ENCODE measurements at places on chromosomes 3 and 15.

GRCh38 chr3:145820170-145820569 lies 340.8 kb downstream of the PLOD2 start:
- no peak for DNase-seq

GRCh38 chr3:31536497-31536896 lies 3.8 kb downstream of the STT3B start:
- no peak for DNase-seq

- DNase-seq = no peak
Measured at GRCh38 chr3:119205685-119206084, 32.3 kb downstream of the UPK1B start.

- no peak for DNase-seq
Measured at GRCh38 chr15:76169018-76169417, 109.2 kb downstream of the TMEM266 start.

DNA sequence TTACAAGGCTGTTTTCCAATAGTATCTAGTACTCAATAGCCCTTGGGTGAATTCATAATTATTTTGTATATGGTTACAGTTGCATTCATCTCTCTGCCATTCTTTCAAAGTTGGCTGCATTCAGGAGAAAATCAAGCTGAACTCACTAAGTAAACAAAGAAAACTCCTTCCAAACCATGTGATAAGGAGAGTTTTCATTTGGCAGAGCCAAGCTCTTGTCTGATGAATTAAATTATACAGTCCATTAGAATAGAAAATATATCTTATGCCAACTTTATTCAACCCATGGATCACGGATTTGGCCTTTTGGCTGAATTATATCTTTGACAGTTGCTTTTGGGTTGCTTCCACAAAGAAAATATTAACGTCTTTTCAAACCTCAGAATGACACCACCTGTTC lies 272.3 kb upstream of the ROBO1 start:
- DNase-seq = no peak

DNA sequence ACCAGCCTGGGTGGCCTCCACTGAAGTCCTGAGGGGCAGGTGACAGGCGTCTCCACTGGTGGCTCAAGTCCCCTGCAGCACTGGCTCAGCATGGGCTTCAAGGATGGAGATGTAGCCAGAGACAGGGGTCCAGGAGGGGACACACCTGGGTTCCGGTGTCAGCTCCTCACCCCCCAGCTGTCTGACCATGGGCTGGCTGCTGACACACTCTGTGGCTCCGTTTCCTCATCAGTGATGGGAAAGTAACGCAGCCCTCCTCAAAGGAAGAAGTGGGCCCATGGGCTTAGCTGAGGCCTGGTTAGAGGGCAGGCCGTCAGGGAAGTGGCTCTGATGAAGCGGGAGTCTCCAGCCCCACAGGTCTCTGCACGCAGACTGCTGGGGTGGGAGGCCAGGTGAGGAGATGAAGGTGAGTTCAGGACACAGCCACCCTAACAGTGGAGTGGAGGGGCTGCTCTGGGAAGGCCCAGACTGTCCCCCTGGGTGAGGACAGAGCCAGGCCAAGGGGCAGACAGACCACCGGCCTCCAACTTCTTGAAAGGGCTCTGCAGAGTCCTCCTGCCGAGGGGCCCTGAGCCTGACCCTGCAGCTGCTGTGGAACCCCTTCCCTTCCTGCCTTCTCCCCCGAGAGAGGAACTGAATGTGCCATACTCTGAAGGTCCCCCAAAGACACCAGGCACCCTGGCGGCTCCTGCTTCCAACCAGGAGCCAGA lies 24.0 kb downstream of the PSTPIP1 start:
- no peak for DNase-seq

GRCh38 chr3:51982352-51982837 lies 940 bp upstream of the ACY1 start:
- peak; percentile 38 for DNase-seq

DNA sequence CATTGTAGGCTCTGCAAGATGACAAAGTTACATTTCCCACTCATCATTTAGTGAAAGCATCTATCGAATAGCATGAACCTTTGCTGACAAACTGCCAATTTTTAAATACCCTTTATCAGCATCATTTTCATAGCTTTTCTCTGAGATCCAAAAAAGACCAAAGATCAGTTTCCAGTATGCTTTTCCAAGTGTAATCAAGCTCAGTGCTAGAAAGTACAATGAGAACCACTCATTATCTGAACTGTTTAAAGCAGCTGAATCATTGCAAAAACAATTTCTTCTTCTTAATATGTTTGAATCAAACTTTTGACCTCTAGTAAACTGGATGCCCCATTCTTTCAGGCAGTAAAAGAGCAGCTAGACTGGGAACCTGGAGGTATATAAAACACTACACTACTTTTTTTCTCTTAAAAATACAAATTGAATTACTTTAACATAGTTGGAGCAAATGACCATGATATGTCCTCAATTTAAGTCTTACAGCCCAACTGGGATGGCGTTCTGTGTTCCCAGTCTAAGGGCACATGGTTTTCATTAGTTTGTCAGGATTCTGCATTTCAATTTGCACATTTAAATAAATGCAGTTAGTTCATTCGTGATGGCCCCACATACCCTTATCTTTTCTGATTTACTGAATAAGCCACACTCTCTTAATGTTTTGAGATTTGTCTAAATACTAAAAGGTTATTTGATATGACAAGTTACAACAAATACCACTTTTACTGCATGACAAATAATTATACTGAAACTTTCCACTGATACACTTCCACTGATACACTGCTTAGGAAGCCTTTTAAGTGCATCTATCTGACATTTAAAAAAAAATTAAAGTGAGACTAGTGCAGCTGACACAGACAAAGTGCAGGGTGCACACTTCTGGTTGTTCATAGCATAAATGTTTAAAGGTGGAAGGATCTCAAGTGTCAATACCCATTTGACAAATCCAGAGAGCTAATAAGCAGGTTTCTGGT lies 146.0 kb upstream of the FRMD4B start:
- DNase-seq = no peak

DNA sequence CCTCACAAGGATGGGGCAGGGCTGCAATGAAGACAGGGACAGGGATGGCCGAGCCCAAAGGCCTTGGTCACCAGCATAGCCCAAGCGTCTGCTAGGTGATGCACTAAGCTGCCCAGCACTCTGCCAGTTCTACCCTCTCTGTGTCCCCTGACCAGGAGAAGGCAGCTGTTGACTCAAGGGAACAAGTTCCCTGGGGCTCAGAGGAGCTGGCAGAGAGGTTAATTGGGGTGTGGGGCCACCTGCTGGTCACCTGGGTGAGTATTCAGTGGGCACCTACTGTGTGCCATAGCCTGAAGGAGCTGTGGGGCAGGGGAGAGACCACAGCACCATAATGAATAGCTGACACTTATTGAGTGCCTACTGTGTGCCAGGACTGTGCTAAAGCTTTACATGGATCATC lies 22.0 kb upstream of the DOCK3 start:
- DNase-seq = no peak

DNA sequence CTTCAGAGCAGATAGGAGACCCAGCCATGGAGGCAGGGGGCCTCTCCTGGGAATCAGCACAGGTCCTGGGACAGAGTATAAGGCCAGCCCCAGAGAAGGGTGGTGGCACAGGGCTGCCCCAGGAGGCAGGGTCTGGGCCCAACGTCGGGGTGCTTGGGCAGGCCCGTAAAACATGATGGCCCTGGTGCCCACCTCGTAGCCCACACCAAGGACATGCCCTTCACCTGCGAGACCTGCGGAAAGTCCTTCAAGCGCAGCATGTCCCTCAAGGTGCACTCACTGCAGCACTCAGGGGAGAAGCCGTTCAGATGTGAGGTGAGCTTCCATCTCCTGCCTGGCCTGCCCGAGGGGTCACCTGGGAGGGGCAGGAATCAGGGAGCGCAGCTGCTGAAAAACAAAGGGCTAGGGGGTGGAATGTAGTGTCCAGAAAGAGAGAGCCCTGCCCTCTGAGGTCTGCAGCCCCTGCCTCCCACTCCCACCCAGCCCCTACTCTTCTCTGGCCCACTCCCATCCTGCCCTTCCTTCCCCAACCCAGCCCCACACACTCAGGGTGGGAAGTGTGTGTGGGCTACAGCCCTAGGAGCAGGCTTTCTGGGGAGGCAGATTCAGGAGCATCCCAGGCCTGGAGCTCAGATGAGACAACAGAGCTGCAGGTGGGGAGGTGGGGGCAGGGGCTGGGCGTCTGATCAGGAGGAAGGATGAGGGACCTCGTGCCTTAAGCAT lies 9.5 kb downstream of the ZBTB47 start:
- DNase-seq = no peak

DNA sequence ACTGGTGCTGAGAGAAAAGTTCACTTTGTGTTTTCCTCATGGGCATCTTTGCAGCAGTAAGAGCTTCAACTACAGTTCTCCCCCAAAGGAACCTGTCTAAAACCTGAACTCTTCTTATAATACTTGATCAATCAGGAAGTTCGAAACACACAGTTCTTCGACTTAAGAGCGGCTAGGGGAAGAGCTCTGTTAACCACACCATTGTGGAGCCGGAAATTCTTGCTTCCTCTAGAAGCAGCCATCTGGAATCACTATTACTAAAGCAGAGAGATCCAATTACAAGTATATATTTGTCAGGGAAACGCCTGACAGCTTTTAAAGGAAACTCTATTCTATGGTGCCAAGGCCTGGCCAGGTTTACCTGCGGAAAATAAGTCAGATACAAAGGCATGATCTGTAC lies 337.3 kb upstream of the CBLB start:
- DNase-seq = no peak

DNA sequence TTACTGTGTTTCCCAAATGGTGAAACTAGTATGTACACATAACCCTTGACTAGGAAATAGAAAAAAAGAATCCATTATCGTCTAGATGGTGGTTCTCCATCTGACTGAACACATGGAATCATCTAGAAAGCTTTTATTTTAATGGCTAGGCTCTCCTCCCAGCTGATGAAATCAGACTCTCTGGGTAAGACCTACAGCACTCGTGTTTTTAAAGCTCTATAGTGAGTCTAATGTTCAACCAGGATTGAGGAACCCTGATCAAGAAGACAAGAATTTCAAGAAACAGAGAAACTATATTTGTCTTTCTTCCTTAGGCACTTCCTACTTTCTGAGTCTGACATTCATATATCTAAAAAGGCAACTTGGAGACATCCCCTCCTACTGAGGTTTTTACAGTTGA lies 118.8 kb downstream of the TMCO5A start:
- no peak for DNase-seq

DNA sequence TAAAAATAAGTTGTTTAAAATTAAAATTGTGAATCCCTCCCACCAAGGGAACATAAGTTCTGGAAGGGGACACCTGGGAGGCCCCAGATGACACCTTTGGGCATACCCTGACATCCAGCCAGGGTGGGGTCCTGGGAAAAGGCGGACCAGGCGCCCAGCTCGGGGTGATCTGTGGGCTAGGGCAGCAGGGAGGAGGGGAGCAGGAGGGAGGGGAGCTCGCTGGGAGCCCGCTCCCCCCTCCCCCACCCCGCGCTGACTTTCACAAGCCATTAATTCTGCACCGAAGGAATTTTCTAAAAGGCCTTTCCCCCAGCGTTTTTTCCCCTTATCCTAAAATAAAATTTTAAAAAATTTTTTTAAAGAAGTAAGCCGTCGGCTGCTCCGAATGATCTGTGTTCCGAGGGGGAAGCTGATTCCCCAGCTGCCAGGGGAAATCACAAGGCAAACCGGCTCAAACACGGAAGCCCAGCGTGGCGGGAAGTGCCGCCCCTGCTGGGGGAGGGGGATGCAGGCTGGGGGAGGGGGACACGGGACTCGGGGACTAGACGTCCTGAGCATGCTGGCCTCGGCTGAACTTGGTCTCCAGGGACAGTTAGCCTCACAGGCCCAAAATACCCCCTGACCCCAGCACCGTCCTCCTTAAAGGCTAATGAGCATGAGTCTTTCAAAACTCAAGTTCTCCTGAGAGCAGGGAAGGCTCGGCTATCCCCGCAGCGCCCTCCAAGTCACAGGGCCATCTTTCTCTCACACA lies 13.9 kb downstream of the PLXND1 start:
- DNase-seq = peak; percentile 72

DNA sequence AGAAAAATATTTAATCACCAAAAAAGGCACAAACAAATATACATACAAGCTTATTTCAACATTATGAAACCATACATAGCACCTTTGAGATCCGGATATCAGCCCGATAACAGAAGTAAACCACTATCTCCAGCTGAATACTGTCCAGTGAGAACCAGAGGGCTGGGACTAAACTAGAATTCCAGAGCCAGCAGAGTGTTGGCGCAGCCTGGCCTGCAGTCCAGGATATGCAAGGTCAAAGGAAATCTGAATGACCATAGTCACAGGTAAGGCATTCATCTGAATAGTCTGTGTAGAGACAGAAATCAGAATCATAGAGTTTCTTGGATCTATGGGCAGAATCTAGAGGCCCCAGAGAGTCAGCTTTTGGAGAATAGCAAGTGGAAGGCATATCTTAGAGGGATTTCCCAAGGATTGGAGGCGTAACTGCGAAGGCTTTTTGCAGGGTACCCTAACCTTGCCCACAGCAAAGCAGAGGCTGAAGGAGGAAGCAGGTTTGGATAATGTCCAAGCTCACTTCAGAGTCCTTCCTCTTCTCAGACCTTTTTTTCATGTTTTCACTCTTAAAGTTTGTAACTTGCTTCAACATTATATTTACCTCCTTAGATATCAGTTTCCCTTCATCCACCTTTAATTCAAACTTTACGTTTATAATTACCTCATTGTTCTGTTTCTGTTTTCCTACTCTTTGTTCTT lies 32.5 kb upstream of the TP63 start:
- no peak for DNase-seq

- DNase-seq = no peak
Measured at GRCh38 chr3:143158014-143158988, 38.7 kb downstream of the CHST2 start.

- no peak for DNase-seq
Measured at GRCh38 chr3:169310184-169310939, 353.1 kb downstream of the MECOM start.

DNA sequence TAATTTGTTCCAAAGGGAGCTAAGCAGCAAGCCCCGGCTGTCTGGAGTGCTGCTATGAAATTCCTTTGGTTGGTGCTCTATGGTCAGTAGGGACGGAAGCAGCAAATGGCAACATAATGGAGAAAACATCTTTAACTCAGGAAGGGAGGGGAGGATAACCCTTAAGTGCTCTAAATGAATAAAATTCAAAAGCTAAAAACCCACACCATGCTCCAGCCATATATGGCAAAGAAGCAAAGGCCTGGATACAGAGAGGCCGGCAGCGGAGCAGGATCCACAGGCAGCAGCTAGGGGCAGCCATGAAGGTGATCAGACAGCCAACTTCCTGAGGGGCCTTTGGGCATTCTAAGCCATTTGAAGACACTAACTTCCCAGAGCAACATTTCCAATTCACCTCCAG lies 38.9 kb downstream of the IL17RD start:
- no peak for DNase-seq

DNA sequence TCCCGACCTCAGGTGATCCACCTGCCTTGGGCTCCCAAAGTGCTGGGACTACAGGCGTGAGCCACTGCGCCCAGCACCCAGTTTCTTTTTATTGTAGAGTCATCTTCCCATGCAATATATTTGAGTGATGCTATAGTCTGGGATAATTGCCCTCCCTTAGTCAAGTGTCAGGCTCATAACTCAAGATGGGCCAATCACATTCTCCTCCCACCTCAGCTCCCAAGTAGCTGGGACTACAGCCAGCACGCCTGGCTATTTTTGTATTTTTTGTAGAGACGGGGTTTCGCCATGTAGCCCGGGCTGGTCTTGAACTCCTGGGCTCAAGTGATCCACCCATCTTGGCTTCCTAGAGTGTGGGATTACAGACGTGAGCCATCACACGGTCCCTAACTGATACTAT lies 15.2 kb upstream of the PTPN9 start:
- DNase-seq = no peak

Data from midbrain (tissue), 1 donor.